Epithelial cell of umbilical artery (primary cell): ENCODE measurements at places on chromosomes 1 and 21. TPM values are rescaled to one million over a fixed set of nuclear protein-coding genes. Genes with fewer than 3 reads are reported as not detected.

Gene REN
- total RNA-seq: under 0.01 TPM in 1 of 2 replicates, not detected in the other

Gene S100A3
- 0.30 and 0.97 TPM in 2 replicates for total RNA-seq

Gene RGS8
- not detected in 2 replicates for total RNA-seq

Gene GPR25
- total RNA-seq: not detected in 2 replicates
